ENCODE measurements at places on chromosomes 16 and 17.

GRCh38 chr17:82175201-82175600, 37.4 kb downstream of the CCDC57 start:
- DNase-seq: no peak

DNA sequence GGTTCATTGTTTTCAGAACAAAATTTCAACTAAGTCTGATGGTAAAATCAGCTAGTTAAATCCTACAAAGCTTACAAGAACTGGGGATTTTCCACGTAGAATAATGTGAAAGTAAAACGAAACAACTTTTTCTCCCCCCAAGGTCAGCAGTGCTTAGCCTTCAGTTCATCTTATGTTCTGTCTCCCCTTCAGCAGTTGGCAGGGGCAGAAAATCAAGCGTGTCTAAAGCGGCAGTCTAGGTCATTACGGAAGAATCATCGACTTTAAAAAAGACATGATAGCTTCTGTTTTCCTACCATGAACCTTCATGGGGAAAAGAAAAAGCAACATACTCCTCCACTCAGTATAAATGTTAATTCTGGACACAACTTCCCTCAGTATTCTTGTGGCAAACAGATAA, 50.7 kb downstream of the GNA13 start:
- DNase-seq: no peak

- DNase-seq: no peak
Observed at GRCh38 chr16:29825145-29826044, 5.1 kb downstream of the MVP start.

- no peak for DNase-seq
Observed at GRCh38 chr17:46841561-46842379, 9.6 kb upstream of the WNT9B start.
